ENCODE measurements at places on chromosomes 6 and 20. TPM values are rescaled to one million over a fixed set of nuclear protein-coding genes. Genes with fewer than 3 reads are reported as not detected.
A peak's percentile ranks its signal among the peaks of the same experiment; 100 is the strongest.

Gene DOK5
- total RNA-seq: not detected

Gene SLC35D3
- not detected for total RNA-seq

GRCh38 chr20:7696311-7696710, 243.9 kb downstream of the HAO1 start:
- no peak for DNase-seq
- no peak overlapping the region for H3K27ac ChIP-seq
- no peaks in the 10 kb centered on the region for H3K4me1 ChIP-seq
- H3K4me3 ChIP-seq: no peak overlapping the region

DNA sequence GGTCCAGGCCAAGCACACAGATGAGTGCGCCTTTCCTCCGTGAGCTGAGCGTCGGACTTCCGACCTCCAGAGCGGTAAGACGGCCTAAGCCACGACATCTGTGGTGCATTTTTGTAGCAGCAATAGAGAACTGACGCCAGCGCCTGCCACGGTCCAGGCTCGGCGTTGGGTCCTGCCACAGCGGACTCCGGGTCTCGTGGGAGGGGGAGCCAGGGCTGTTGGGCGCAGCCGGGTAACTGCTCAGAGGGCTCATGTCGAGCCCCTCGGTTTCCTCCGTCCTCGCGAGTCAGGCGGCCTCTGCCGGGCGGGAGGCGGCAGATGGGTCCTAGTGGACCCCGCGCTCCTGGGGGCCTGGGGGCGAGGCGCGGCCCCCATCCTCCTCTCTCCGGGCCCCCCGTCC, 216.1 kb downstream of the QKI start:
- H3K27me3 ChIP-seq: peaks cover 6% of the 10 kb centered on the region
- no peaks in the 10 kb centered on the region for H3K36me3 ChIP-seq
- no peak overlapping the region for H3K4me3 ChIP-seq
- DNase-seq: no peak
- H3K4me1 ChIP-seq: peaks cover 2% of the 10 kb centered on the region

DNA sequence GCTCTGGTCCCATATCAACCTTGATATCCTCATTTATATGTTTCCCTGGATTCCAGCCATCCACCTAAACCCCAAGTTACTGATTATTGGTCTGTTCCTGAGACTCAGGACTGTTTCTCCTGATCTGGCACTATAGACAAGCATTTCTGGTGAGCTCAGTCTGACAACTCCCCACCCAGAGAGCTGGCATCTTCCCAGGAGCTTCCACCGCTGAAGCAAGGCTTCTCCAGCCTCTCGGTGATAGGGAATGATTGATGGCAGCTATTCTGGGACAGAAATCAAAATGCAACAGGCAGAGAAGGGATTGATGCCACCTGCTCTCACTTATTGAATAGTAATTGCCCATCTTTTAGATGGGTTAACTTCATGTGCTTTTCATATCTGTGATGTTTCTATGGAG, 169.7 kb upstream of the GGTLC1 start:
- H3K4me1 ChIP-seq: no peaks in the 10 kb centered on the region
- no peak overlapping the region for H3K27ac ChIP-seq
- H3K27me3 ChIP-seq: no peaks in the 10 kb centered on the region
- no peak overlapping the region for H3K4me3 ChIP-seq

DNA sequence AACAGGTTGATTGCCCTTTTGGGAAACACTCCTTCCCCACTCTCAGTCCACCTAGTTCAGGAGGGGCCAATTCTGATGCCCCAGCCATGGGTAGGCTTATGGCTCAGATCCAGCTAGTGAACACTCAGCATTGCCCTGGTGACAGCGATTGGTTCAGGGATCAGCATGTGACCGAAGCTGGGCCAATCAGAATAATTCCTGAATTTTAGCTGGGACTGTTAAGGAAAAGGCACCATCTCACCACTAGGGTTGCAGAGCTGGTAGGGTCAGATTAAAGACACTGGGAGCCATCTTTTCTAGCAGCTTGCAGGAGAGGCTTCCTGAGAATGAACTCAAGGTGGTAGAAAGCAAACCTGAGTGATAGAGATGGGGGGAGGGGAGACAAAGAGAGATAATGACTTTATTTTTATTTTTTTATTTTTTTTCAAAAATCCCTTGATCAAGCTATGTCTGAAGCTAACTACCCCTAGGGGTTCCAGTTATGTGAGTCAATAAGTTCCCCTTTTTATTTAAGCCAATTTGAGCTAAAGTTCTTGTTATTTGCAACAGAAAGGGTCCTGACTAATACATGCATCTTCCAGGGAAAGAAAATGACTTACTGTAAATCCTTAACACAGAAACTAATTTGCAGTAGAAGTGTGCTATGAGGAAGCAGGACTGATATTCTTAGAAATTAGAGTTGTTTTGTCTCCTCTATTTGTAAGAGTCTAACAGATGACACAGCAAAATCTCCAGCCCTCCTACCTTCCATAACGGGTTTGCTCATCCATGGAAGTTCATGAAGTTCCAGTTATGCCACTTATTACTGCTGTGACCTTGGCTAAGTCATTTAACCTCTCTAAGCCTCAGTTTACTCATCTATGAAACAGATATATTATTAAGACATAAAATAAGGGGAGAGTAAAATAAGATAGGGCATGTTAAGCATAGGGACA, 44.7 kb downstream of the EYA2 start:
- H3K4me3 ChIP-seq: no peak overlapping the region
- no peaks in the 10 kb centered on the region for H3K36me3 ChIP-seq
- peak; percentile 48 for DNase-seq
- H3K27me3 ChIP-seq: peaks cover 33% of the 10 kb centered on the region
- H3K27ac ChIP-seq: no peak overlapping the region

DNA sequence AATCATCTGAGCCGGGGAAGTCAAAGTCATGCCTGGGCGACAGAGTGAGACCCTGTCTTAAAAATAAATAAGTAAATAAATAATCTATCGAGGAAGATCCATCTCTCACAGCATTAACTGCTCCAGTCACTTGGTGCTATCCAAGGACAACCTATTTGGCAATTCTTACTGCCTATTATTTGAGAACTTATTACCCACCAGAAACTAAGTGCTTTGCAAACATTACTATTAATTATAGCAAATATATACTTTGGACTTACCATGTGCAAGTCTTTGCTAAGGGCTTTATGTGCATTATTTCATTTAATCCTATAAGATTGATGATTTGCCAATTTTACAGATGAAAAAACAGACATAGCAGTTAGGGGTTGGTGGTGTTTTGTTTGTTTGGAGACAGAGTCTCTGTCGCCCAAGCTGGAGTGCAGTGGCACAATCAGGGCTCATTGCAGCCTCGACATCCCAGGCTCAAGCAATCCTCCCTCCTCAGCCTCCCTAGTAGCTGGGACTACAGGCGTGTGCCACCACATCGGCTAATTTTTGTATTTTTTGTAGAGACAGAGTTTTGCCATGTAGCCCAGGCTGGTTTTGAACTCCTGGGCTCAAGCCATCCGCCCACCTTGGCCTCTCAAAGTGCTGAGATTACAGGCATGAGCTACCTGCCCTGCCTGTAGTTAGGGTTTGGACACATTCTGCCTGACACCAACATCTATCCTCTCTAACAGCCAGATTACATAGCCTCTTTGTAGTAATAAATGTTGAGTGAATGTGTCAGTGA, 933 bp upstream of the APOM start:
- H3K36me3 ChIP-seq: peaks cover 59% of the 10 kb centered on the region
- no peak overlapping the region for H3K4me3 ChIP-seq
- H3K4me1 ChIP-seq: peaks cover 37% of the 10 kb centered on the region
- no peak overlapping the region for H3K27ac ChIP-seq
- no peak for DNase-seq

DNA sequence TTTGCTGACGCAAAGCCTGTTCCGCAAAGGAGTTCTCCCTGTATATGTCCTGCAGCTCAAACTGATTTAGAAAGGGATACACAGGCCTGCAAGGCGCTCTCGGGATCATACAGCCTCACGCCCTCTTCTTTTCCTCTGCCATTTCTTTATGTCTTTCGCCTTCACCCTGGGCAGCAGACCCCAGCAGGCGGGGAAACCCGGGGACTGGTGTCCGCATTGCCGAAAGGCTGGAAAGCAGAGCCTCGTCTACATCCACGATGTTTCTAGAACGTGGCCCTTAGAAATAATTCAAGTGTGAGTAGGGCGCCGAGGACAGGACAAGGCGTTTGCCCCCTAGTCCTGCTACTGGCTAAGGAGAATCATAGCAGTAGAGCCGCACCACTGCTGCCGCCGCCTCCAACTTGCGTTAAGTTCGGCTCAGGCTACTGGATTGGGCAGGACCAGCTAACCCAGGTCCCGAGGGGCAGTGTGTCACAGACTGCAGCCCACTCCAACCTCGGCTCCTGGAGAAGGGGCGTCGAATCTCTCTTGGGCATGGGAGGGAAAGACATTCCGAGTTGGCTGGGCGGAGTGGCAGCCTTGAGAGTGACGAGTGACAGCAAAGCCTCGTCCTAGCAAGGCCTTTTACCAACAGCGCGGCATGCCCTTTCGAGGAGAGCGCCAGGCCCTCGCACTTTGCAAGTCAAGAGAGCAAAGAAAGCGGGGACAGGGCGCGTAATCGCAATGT, 2.6 kb upstream of the TBX18 start:
- no peaks in the 10 kb centered on the region for H3K36me3 ChIP-seq
- no peak overlapping the region for H3K4me3 ChIP-seq
- peaks cover 3% of the 10 kb centered on the region for H3K4me1 ChIP-seq
- no peak for DNase-seq

DNA sequence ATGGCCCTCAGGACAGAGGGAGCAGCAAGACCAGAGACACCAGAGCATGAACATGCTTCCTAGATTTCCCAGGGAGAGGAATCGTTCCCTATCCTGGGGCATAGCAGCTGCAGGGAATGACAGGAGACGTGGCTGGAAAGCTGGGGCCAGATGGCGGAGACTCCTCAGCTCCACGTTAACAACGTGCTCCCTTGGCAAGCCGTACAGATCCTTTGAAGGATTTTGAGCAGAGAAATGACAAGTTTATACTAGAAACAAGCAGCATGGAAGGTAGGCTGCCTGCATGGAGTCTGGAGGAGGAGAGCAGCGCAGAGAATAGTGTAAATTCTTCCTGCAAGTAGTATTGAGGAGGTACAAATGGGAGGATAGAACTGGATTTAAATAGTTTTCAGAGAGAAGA, 11.7 kb downstream of the MYLIP start:
- no peak overlapping the region for H3K27ac ChIP-seq
- H3K4me3 ChIP-seq: no peak overlapping the region
- H3K36me3 ChIP-seq: peaks cover 98% of the 10 kb centered on the region
- no peak for DNase-seq
- peaks cover 3% of the 10 kb centered on the region for H3K4me1 ChIP-seq
- no peaks in the 10 kb centered on the region for H3K27me3 ChIP-seq

GRCh38 chr20:23889775-23890187, 10.2 kb upstream of the CST5 start:
- no peak overlapping the region for H3K4me3 ChIP-seq
- H3K36me3 ChIP-seq: no peaks in the 10 kb centered on the region
- peak; percentile 45 for DNase-seq
- no peaks in the 10 kb centered on the region for H3K27me3 ChIP-seq

DNA sequence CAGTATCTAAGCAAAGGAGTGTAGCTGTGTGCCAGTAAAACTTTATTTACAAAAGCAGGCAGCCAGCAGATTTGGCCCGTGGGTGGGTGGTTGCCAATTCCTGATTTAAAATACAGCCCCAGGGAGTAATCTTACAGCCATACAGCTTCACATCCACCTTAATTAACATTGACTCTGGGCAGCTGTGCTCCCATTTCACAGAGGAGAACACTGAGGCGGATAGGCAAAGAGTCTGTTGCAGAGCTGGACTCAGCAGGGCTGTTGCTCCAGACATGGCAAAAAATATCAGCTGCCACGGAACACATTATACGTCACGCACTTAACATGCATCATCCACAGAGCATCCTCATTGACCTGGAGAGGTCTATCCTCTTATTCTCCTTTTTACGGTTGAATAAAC, 289.9 kb downstream of the DHX35 start:
- H3K4me1 ChIP-seq: no peaks in the 10 kb centered on the region
- H3K27me3 ChIP-seq: no peaks in the 10 kb centered on the region
- H3K4me3 ChIP-seq: no peak overlapping the region
- no peak for DNase-seq

Gene TGM3
- total RNA-seq: not detected

Gene RREB1
- 64.2 TPM for total RNA-seq

Gene BPIFA1
- not detected for total RNA-seq

Gene MEP1A
- not detected for total RNA-seq

All from K562 (cell line).